ENCODE measurements at places on chromosomes 5 and 9.
A peak's percentile ranks its signal among the peaks of the same experiment; 100 is the strongest.

DNA sequence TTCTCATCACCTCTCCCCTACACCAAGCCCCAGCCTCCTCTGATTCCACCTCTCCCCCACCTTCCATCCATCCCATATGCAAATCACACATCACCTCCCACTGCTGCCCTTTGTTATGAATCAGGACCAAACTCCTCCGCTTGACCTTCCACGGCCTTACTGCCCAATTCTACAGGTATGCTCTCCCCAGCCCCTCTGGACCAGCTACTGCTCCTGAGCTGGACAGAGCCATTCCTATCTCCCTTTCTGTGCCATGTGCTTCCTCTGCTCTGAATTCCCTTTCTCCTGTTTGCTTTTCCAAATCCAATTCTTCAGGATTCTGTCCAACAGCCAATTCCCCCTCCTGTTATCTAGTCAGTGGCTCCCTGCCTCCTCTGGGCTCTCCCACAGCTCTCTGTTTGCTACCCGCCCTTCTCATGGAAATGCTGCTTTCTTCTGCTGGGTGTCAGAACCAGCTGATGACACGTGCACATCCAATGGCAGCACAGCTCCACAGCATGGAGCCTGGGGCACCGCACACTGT, 8.3 kb downstream of the FABP6 start:
- H3K27me3 ChIP-seq: peaks cover 6% of the 10 kb centered on the region
- peaks cover 41% of the 10 kb centered on the region for H3K4me1 ChIP-seq
- DNase-seq: no peak
- H3K4me3 ChIP-seq: no peak overlapping the region
- H3K27ac ChIP-seq: no peak overlapping the region

- peaks cover 31% of the 10 kb centered on the region for H3K27me3 ChIP-seq
- H3K4me1 ChIP-seq: no peaks in the 10 kb centered on the region
- DNase-seq: no peak
- peaks cover 4% of the 10 kb centered on the region for H3K36me3 ChIP-seq
Observed at GRCh38 chr9:122138560-122139268, 20.9 kb downstream of the NDUFA8 start.

DNA sequence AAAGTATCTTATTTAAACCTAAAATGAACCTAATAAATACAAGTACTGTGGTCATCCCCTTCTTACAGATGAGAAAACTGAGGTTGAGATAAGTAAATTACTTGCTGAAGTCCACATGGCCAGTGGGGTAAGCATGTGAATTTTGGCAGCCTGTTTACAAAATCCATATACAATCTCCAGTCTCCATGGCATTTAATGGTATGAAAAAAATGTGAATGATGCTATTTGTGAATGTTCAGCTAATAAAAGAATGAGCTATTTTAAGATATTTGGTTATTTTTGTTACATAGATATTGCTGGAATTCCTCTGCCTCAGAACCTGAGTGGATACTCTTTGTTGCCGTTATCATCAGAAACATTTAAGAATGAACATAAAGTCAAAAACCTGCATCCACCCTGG, 19.3 kb upstream of the GPR150 start:
- H3K4me3 ChIP-seq: no peak overlapping the region
- H3K36me3 ChIP-seq: peaks cover 25% of the 10 kb centered on the region
- peaks cover 9% of the 10 kb centered on the region for H3K4me1 ChIP-seq

DNA sequence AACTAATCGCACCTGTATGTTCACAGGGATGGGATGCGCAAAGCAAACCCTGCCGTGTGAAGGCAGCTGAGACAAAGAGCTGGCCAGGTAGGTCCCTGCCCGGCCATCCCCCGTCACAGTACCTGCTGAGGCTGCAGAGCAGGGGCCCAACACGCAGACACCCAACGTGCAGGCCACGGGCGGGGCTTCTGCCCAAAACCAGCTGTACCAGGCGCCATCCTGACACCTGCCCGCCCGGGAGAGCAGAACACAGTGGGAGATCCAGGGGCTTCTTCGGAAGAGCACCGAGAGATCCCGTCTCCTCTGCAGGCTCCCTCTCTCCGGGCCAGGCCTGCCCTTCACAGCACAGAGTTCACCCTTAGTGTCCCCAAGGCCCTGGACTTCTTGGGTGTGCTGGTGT, 28.4 kb downstream of the ABO start:
- H3K4me3 ChIP-seq: no peak overlapping the region
- DNase-seq: no peak
- peaks cover 55% of the 10 kb centered on the region for H3K27me3 ChIP-seq
- no peaks in the 10 kb centered on the region for H3K4me1 ChIP-seq

- H3K27ac ChIP-seq: no peak overlapping the region
- peaks cover 2% of the 10 kb centered on the region for H3K27me3 ChIP-seq
- peaks cover 6% of the 10 kb centered on the region for H3K36me3 ChIP-seq
- no peak overlapping the region for H3K4me3 ChIP-seq
Observed at GRCh38 chr5:157541447-157542118, 34.0 kb downstream of the ADAM19 start.

DNA sequence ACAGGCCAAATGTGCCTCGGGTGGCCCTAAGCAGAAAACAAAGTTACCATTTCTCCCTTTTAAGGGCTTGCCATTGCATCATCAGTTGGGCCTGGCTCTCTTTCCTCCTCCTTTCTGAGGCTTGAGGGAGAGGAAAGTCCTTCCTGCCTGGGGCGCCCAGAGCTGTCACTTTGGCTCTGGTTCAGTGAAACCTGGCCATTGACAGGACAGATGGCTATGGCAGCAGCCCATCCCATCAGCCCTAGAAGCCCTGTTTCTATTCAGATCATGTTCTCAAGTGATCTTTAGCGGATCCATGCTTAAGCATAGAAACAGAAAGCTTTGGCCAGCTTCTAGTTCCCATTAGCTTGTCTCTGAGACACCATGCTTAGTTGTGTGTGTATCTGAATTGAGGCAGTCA, 293.4 kb downstream of the YTHDC2 start:
- no peaks in the 10 kb centered on the region for H3K36me3 ChIP-seq
- H3K27ac ChIP-seq: peak overlapping the region; percentile 78
- no peaks in the 10 kb centered on the region for H3K27me3 ChIP-seq
- peak overlapping the region; percentile 3 for H3K4me3 ChIP-seq

- peaks cover 4% of the 10 kb centered on the region for H3K27me3 ChIP-seq
- H3K27ac ChIP-seq: no peak overlapping the region
- no peaks in the 10 kb centered on the region for H3K36me3 ChIP-seq
- H3K4me1 ChIP-seq: no peaks in the 10 kb centered on the region
- no peak for DNase-seq
Observed at GRCh38 chr5:107123014-107123413, 547.7 kb downstream of the EFNA5 start.

DNA sequence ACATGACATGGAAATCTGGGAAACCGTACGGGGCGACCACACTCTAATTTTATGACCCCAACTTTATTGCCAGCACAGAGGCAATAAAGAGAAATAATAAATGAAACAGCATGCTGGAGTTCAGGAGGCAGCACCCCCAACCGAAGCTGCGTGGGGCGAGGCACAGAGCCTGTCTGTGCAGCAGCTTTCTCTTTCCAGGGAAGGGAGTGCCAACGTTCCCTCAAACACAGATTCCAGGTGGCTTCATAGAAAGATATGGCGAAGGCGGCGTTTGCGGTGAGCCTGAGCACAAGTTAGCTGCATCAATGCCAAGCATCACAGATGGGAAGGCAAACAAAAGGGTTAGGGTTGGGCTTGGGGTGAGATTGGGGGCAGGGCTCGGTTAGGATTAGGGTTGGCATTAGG, 114.8 kb downstream of the HSD17B3 start:
- peaks cover 43% of the 10 kb centered on the region for H3K27me3 ChIP-seq
- peak; percentile 17 for DNase-seq
- H3K27ac ChIP-seq: no peak overlapping the region
- H3K4me1 ChIP-seq: peaks cover 37% of the 10 kb centered on the region
- H3K36me3 ChIP-seq: peaks cover 18% of the 10 kb centered on the region

DNA sequence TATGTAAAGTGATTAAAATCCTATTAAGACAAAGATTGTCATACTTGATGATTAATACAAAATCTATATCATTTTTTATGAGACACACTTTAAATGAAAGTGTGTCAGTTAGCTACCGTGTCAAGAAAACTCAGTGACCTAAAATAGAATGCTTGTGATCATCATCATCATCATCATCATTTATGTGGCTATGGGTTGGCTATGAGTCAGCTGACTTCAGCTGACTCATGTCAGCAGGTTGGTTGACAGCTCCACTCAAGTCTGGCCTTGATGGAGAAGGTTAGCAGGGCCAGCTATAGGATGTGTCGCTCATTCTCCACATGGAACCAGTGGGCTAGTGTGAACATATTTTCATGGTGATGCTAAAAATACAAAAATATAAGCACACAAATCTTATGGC, 43.8 kb upstream of the ZNF300 start:
- peaks cover 19% of the 10 kb centered on the region for H3K27me3 ChIP-seq
- no peaks in the 10 kb centered on the region for H3K36me3 ChIP-seq
- H3K4me3 ChIP-seq: no peak overlapping the region
- H3K27ac ChIP-seq: no peak overlapping the region
- no peaks in the 10 kb centered on the region for H3K4me1 ChIP-seq
- no peak for DNase-seq

GRCh38 chr5:9361835-9362234, 184.0 kb downstream of the SEMA5A start:
- no peaks in the 10 kb centered on the region for H3K36me3 ChIP-seq
- H3K4me3 ChIP-seq: no peak overlapping the region
- DNase-seq: peak; percentile 66
- H3K27ac ChIP-seq: no peak overlapping the region

GRCh38 chr9:27518809-27519208, 5.3 kb upstream of the IFNK start:
- no peak overlapping the region for H3K4me3 ChIP-seq
- no peak overlapping the region for H3K27ac ChIP-seq
- H3K4me1 ChIP-seq: no peaks in the 10 kb centered on the region
- H3K36me3 ChIP-seq: peaks cover 30% of the 10 kb centered on the region

DNA sequence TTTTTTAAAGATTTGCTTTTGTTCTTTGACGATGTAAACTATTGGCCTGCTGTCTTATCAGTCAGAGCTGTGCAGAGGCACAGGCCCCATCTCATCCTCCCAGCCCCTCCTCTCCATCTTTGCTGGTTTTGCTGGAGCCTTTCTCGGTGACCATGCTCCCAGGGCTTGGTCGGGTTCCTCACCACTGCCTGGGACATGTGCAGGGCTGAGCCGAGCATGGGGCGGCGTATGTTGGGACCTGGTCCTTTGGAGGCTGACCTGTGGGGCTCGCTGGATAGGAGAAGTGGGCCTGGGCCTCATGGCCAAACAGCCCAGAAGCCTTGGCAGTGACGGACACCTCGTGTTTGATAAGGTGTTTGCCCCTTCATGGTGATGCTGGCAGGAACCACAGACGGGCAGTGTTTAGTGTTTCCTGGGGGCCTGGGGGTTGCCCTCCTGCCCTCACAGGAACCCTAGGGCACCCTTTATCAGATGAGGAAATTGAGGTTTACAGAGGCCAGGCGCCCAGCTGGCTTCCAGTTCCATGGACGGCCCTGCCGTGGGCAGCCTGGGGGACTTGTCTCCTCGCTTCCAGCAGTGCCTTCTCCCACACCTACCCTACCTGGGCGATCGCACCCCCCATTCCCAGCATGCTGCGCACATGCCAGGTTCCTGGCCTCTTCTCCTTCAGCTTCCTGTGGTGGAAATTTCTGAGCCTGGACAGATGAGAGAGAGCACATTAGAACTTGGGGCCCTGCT, 27.6 kb downstream of the TRAF2 start:
- no peak overlapping the region for H3K4me3 ChIP-seq
- no peaks in the 10 kb centered on the region for H3K27me3 ChIP-seq
- peaks cover 40% of the 10 kb centered on the region for H3K36me3 ChIP-seq
- DNase-seq: no peak
- H3K27ac ChIP-seq: peak overlapping the region; percentile 19

All from nephron progenitor cell (in vitro differentiated cells).